ENCODE measurements at places on chromosomes 13 and 19. TPM values are rescaled to one million over a fixed set of nuclear protein-coding genes. Genes with fewer than 3 reads are reported as not detected.

Gene DACH1
- total RNA-seq: 11.5 TPM

Gene FUT3
- 17.3 TPM for total RNA-seq

Gene CEACAM4
- 4.6 TPM for total RNA-seq

Gene LILRB5
- 9.1 TPM for total RNA-seq

Gene LRRC8E
- total RNA-seq: 11.0 TPM

Gene PDX1
- total RNA-seq: not detected

Gene TUBA3C
- total RNA-seq: not detected

Gene EDDM13
- total RNA-seq: 1.1 TPM

All from upper lobe of right lung (tissue), 1 donor.